ENCODE measurements at places on chromosomes 11 and 22.

DNA sequence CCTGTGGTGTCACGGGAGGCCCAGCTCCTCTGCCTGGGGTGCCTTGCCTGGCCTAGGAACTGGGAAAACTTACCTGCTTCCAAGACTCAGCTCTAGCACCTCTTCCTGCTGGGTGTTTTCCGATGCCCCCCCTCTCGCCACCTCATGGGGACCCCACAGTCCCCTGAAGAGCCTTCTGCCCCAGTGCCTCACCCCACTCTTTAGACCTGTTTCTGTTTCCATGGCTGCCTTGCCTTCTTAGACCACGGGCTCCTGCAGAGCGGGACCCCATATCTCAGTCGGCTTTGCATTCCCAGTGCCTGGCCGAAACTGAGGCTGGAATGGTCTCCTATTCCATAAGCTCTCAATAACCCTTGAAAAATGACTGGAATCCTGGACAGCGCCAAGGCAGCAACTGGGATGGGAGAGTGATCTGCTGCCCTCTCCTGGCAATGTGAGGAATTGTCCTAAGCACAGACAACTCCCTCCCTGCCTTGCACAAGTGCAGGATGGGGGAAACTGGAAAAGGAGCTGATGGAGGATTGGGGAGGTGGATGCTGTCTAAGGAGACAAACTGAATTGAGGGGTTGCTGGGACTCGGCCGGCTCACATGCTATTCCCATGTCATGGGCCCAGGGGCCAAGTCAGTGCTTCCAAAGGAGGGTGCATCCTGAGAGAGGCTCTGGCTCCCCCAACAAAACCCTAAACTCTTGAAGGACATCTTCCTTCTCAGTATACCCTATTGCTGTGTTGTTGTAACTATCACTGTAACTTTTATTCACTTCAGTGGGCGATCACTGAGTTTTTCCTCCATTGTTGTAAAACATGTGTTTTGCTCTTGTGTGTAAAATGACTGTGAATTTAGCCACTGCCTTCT lies 26.6 kb upstream of the IL17RA start:
- DNase-seq: peak; percentile 67

- DNase-seq: no peak
These were observed 6.9 kb downstream of the SCN2B start for GRCh38 chr11:118169300-118170140.

DNA sequence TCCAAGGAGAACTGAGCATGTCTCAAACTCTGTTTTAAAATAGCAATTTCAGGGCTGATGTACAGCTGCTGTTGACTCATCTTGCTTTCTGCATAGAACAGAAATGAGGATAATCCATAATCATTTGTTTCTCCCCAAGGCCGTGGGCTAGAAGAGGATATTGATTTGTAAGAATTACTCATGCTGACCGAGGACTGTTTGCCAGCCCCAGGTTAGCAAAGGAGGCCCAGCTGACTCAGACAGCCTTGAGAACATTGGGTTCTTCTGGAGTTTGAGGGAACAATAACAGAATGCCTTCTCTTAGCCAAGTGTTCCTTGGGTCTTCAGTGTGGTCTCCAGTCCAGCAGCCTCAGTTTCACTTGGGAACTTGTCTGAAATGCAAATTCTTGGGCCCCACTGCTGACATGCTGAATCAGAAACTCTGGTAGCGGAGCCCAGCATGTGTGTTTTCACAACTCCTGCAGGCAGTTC lies 92.0 kb downstream of the ZC3H12C start:
- no peak for DNase-seq

GRCh38 chr11:45859661-45860140 lies 12.4 kb downstream of the CRY2 start:
- no peak for DNase-seq

DNA sequence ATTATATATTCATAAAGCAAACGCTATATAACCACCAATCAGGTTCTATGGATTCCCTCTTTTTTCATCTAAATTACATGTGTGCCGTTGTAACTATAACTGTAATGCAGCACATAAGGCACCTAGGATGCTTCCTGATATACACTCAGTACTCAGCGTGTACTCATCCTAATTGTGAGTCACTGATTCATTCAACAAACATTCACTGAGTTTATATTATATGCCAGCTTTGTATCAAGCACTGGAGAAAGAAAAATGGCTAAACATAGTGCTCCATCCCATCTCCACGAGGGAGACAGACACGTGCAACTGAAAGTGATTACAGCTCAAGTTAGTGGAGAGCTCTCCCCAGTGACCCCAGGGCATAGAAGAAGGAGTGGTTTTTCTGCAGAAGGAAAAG lies 49.9 kb upstream of the SYN3 start:
- no peak for DNase-seq

DNA sequence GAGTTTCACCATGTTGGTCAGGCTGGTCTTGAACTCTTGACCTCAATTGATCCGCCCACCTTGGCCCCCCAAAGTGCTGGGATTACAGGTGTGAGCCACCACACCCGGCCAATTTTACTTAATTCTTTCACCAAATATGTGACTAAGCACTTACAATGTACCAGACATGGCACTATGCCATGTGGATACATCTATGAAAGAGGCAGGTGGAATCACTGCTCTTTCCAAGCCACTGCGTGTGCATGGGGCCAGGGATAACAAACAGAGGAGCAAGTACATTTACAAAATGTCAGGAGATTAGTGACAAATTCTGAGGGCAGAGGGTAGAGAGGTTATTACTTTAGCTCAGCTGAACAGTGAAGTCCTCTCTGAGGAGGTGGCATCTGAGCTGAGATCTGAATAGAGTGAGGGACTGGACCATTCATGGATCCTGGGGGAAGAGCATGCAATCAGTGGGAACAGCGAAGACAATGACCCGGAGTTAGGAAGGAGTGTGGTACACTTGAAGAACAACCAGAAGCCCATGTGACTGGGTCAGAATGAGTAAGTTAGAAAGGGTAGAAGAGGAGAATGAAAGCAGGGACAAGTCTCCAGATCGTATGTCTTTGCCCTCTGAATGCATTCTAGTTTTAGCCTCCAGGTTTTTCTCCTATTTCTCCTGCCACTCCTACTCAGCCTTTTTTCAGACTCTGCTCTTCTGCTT lies 38.3 kb upstream of the GRAMD1B start:
- no peak for DNase-seq

Data from D721Med (cell line).